ENCODE measurements at places on chromosomes 6 and 20.

DNA sequence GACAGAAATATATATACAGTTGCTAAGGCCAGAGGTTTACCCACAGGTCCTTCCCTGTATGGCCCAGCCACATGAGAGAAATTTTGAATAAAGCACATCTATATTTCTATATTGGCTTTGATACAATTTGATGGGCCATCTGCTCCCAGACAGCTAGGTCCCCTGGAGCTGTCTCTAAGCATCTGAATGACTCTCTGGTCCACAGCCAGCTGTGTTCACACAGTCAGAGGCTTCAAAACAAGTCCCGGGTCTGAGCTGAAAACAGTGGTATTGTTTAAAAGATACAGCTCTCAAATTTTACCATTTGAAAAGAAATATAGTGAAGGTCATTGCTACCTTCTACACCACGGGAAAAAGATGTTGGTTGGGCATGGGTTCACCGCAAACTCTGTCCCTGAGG is 161.1 kb downstream of the SLC35B3 start:
- DNase-seq: no peak

DNA sequence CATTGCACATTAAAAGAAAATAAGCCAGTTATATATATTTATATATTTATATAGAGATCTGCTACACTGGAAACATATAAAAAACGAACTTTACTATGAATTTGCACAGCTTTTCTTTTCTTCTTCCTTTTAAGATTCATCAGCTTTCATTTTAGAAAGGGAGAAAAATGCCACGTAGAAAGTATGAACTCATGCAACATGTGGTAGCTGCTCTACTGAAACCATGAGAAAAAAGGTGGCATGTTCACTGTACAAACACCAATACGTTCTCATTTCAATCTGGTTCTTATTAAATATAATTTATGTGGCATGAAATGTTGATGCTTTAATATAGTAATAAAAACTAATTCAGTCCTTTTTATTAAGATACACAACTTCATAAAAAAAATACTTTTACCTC is 68.8 kb upstream of the THEMIS start:
- DNase-seq: no peak

DNA sequence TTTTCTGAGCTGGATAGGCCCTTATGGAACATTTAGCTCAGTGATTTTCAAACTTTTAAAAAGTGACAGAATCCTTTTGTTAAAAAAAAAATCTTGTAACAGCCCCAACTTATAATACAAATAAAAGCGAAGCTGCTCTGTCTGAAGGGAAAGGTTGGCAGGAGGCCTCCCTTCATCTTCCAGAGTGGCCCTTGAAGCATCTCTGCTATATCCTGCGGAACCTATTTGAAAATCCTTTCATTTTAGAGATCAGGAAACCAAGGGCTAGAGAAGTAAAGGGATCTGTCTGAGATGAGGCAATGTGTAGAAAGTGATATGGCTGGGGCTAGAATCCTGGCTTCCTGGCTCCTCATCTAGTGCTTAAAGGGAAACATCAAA is 107.8 kb downstream of the UBE3D start:
- no peak for DNase-seq

DNA sequence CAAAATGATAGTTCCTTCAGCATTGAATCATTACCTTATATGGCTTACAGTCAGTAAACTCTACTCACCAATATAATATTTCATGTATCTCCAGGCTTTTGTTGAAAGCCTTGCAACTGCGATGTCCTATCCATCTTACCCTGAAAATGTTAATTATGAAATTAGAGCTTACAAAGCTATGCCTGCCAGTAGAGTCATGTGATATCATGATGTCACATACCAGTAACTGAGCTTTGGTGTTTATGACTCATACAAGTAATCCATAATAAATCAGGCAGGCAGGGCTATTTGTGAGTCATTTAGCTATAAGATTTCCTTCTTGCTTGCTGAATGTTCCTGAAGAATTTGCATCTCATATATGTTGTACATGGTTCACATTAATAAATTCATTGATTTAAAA is 44.9 kb upstream of the FAM83B start:
- no peak for DNase-seq

- no peak for DNase-seq
Observed at GRCh38 chr6:113903666-113904330, 46.7 kb downstream of the MARCKS start.

GRCh38 chr20:23479043-23479442 is 11.9 kb upstream of the CST8 start:
- no peak for DNase-seq

DNA sequence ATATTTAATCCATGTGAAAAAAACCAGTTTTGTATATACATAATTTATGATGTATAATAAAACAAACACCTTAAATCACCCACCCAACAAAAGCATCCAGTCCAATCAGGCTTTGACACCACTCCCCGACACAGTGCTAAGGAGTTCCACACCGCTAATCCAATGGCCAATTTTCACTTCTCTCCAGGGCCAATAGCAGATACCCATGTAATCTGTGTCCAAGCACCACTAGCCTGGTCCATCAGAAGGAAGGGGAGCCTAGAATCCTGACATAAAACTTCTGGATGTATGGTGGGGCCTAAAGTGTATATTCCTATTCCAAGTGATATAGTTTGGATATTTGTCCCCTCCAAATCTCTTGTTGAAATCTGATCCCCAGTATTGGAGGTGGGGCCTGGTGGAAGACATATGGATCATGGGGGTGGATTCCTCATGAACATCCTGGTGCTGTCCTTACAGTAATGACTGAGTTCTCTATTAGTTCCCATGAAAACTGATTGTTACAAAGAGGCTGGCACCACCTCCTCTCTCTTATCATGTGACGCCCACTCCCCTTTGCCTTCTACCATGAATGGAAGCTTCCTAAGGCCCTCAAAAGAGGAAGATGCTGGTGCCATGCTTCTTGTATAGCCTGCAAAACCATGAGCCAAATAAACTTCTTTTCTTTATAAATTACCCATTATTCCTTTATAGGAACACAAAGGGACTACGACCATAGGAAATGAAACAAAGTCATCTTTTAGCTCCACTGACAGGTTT is 20.8 kb downstream of the RALGAPA2 start:
- DNase-seq: no peak

DNA sequence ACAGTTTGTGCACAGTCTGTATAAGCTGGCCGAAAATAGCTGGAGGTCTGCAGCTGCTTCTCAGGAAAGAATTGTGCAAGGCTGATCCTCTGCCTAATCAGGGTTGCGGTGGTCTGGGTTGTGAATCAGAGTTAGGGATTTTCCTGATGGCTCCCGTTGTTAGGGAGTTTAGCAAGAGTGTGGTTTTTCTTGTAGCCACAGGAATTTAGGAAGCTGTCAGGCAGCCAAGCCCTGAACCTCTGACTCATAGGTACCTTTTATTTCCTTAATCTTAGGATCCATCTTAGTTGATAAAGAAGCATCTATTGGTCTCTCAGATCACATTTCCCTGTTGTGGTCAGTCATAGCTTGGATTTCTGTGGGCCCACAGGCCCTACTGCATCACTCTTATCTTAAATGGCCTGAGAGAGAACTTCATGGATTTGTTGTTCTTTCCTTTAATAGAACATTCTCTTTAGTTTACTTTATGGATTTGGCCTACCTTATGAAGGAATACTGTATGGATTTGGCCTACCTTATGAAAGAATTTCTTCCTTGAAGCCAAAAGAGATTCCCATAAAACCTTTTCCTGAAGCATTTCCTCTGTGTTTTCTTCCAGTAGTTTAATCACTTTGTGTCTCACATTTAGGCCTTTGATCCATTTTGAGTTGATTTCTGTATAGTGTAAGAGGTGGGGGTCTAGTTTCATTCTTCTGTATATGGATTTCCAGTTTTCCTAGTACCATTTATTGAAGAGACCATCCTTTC is 10.3 kb downstream of the KIF25 start:
- DNase-seq: no peak

Data from activated T-helper 1 cell treated with anti-CD3 and anti-CD28 coated beads, Interleukin-2, amount 50 U/mL, for 16 hours (primary cell).